Stimulated activated CD4-positive, alpha-beta T cell treated with anti-CD3 and anti-CD28 coated beads, TNF-alpha, amount 100 ng/mL, for 48 hours (primary cell): ENCODE measurements at places on chromosomes 7 and 10.

- DNase-seq: no peak
Observed at GRCh38 chr10:100485801-100486495, 23.1 kb downstream of the WNT8B start.

DNA sequence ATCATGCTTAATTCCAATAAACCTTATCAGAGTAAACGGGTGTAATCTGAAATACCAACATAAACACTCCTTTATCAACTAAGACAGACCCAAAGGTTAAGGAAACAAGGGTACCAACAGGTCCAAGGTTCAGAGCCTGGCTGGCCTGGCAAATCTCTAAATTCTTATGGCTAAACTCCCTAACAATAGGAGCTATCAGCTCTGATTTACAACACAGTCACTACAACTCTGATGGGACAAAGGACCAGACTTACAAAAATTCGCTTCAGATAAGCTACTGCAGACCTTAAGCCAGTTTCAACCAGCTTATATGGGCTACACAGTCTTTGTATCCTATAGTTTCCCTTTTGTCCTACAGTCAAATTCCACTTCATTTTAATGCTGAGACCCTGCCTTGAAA, 381.9 kb downstream of the ZWINT start:
- DNase-seq: no peak

DNA sequence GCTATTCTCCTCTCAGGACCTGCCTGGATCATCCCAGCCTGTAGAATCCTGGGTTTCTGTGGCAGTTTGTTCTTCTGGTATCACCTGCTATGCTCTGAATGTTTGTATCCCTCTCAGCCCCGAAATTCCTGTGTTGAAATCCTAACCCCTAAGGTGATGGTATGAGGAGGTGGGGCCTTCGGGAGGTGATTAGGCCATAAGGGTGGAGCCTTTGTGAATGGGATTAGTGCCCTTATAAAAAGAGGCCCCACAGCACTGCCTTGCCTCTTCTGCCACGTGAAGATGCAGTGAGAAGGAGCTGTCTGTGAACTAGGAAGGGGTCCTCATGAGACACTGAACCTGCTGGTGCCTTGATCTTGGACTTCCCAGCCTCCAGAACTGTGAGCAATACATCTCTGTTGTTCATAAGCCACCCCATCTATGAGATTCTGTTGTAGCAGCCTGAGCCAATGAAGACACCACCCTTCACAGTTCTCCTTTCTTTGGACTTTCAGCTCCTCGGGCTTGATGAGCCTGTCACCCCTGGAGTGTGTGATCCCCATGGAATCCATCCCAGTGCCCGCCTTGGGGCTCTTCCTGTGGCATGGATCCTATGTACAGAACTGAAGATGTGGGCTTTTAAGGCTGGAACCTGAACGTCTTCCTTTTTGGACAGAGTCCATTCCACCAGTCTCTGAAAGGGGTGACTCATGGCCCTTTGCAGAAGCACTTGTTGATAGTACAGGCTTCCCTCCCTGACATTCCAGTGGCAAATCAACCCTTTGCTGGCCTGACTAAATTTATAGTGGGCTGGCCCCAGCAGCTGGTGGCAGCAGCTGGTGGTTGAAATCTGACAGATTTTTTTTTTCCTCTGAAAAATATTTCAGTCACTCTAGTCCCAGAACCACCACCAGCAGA, 138.0 kb downstream of the TACC2 start:
- DNase-seq: no peak

DNA sequence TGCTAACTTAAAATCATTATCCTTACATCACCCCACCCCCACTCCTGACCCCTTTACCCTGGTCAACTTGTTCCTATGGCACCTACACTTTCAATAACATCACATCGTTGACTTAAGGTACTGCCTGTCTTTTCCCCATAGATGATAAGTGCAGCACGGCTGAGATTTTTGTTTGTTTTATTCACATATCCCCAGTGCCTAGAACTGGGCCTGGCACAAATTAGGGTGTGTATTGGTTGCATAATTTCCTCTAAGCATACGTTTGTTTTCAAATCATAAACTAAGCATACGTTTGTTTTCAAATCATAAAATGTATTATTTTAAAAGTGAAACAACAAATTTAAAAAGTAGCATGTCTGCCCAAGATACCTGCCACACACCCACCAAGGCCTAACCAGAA, 35.3 kb downstream of the ANXA11 start:
- no peak for DNase-seq
